ENCODE measurements at places on chromosomes 6 and 20. TPM values are rescaled to one million over a fixed set of nuclear protein-coding genes. Genes with fewer than 3 reads are reported as not detected.
A peak's percentile ranks its signal among the peaks of the same experiment; 100 is the strongest.

GRCh38 chr6:100462706-100463629, 1.8 kb downstream of the SIM1 start:
- no peak for DNase-seq

DNA sequence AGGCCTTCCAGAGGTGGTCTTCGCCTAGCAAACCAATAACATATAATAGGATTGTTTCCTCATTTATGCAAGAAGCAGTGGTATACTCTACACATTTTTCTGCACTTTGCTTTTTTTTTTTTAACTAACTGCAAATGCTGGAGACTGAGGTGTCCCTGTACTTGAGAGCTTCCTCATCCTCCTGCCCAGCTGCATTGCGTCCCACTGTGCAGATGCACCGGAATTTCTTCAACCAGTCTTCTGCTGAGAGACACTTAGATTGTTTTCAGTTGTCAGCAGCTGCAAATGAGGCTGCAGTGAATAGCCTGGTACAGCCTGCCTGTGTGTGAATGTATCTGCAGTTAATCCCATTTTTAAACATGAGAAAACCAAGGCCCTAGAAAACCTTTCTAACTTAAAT, 11.5 kb downstream of the FGD2 start:
- DNase-seq = no peak

- no peak for DNase-seq
Observed at GRCh38 chr6:5995658-5995948, 11.1 kb downstream of the NRN1 start.

GRCh38 chr20:62405108-62405980, 1.7 kb downstream of the CABLES2 start:
- no peak for DNase-seq

- DNase-seq = no peak
Observed at GRCh38 chr6:108453601-108454185, 107.0 kb upstream of the FOXO3 start.

- DNase-seq = no peak
Observed at GRCh38 chr6:137722749-137723272, 144.2 kb upstream of the TNFAIP3 start.

DNA sequence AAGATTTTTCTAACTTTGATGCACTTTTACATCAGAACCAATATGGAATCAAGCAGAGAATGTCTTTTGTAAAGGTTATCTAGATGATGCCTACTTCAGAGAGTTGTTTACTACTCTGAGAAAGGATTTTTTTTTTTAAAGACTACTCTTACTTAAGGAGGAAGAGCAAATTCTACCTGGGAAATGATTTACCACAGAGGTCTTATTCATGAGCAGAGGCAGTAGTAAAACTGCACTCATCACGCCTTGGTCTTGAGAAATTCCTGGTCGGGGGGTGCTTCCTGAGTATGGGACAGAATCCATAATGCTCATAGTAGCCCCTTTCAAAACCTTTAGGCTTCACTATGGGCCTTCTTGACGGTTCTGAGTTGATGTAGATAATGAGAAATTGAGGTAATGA, 241.8 kb upstream of the PREP start:
- no peak for DNase-seq

DNA sequence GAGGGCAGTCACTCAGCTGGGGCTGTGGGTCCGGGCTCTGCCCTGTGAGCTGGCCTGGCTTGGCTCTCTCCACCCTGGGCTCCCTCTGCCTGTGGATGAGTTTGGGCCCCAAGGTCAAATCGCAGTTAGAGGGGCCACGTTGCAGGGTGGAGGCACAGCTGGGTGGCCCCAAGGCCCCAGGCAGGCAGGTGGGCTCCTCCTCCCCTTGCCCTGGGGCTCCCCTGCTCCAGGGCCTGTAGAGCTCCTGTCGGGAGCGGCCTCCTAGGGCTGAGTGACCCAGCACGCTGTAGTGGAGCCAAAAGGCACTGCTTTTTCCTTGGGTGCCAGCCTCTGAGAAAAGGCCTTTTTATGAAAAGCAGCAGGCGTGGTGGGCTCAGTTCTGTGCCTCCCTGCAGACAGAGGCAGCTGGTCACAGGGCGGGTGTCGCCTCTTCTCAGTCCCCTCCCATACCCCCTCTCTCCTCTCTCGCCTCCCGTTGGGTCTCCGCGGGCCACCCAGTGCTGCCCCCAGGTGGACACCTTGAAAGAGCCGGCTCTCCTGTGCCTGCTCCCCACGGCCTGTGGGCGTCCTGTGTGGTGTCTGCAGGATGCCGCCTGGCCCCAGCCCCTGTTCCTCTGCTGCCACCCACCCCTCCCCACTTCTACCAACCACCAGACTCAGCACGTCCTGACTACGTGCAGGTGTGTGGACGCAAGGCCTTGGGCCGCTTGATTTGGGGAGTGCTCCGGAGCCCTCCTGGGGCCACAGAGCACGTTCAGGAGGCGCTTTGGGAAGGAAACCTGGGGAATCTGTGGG, 13.2 kb downstream of the SS18L1 start:
- DNase-seq = peak; percentile 75

- no peak for DNase-seq
Observed at GRCh38 chr6:147548921-147549475, 40.5 kb downstream of the SAMD5 start.

GRCh38 chr6:49978332-49979226, 9.2 kb upstream of the DEFB113 start:
- no peak for DNase-seq

- no peak for DNase-seq
Observed at GRCh38 chr6:38221251-38221650, 401.7 kb downstream of the ZFAND3 start.

DNA sequence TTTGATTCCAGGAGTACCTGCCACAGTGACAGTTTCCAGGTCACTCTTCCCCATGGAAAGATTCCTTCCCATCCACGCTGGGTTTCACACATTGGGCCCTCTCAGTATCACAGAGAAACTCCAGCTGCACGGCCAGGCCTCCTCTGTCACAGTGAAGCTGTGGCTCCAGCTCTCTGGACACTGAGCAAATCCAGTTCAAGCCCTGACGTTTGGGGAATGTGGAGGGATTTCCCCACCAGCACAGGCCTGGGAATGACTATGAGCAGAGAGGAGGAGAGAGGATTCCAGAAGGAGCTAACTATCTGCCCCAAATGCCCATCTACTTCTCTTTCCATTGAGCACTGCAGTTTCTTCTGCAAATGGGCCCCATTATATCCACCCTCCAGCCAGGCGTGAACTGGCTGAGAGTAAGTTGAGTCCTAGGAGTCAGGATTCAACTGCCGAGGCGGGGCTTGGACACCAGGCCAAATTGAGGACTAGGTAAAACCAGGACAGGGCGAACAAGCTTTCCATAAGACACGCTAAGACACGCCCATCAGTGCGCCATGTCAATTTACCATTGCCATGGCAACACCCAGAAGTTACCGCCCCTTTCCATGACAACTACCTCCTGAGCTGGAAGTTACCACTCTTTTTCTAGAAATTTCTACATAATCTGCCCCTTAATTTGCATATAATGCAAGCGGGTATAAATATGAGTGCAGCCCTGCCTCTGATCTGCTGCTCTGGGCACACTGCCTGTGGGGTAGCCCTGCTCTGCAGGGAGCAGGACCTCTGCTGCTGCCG, 9.2 kb upstream of the BNIP5 start:
- no peak for DNase-seq

DNA sequence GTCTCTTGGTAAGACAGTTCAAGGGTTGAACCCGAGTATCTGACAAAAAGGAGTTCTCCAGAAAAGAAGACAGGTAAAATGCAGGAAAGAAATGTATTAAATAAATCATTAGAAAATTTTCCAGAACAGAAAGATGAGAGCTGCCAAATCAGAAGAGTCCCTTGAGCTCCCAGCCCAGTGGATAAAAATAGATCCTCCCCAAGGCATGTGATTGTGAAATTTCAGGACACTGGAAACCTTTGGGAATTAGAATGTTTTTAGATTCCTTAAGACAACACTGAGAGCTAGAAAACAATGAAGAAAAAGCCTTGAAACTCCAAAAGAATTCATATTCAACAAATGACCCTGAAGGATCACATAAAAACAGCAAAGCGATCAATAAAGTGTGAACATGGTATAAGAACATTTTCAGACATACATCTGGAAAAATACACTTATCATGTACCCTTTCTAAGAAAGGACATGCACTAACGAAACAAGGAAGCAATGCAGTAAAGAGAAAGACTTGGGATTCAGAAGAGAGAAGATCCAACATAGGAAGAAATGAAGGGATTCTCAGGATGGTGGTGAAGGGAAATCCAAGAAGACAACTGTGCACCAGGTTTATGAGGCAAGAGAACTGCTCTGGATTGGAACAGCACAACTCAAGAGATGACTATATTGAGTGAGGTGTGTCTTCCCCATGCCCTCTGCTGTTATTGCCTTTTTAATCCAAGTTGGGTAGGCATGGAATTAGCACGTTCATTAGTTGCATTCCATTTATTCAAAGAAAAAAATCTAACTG, 390.4 kb downstream of the SYNE1 start:
- no peak for DNase-seq

GRCh38 chr6:104601131-104601651, 258.5 kb downstream of the HACE1 start:
- DNase-seq = no peak

GRCh38 chr20:25309395-25310267, 61.7 kb downstream of the PYGB start:
- no peak for DNase-seq

DNA sequence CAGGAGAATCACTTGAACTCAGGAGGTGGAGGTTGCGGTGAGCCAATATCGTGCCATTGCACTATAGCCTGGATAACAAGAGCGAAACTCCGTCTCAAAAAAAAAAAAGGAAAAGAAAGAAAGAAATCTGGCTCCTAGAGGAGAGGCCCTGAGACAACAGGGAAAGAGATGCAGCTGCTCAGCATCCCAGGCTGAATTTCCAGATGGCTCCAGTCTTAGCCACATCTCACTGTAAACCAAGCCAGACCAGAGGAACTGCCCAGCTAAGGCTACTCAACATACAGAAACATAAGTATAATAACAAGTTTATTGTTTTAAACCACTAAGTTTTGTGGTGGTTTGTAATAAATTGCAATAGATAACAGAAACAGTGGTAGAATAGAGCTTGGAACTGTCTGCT, 38.5 kb upstream of the TASP1 start:
- DNase-seq = no peak

- DNase-seq = no peak
Observed at GRCh38 chr6:139475241-139475640, 100.8 kb upstream of the CITED2 start.

- no peak for DNase-seq
Observed at GRCh38 chr6:134512981-134513391, 195.1 kb upstream of the SGK1 start.

GRCh38 chr6:9503111-9503761, 911.6 kb downstream of the TFAP2A start:
- DNase-seq = no peak

KIAA1755 gene
- not detected for total RNA-seq

PRRT1 gene
- total RNA-seq = 1.1 TPM

SEL1L2 gene
- total RNA-seq = not detected

CST2 gene
- not detected for total RNA-seq

CRIP3 gene
- 2.9 TPM for total RNA-seq

HFE gene
- 0.57 TPM for total RNA-seq

ARFGEF3 gene
- 0.72 TPM for total RNA-seq

PPIL4 gene
- 25.8 TPM for total RNA-seq

IMPG1 gene
- total RNA-seq = not detected

SMOC2 gene
- not detected for total RNA-seq

Data from activated naive CD4-positive, alpha-beta T cell treated with anti-CD3 and anti-CD28 coated beads for 36 hours (primary cell).